ENCODE measurements at places on chromosomes 6 and 20.

DNA sequence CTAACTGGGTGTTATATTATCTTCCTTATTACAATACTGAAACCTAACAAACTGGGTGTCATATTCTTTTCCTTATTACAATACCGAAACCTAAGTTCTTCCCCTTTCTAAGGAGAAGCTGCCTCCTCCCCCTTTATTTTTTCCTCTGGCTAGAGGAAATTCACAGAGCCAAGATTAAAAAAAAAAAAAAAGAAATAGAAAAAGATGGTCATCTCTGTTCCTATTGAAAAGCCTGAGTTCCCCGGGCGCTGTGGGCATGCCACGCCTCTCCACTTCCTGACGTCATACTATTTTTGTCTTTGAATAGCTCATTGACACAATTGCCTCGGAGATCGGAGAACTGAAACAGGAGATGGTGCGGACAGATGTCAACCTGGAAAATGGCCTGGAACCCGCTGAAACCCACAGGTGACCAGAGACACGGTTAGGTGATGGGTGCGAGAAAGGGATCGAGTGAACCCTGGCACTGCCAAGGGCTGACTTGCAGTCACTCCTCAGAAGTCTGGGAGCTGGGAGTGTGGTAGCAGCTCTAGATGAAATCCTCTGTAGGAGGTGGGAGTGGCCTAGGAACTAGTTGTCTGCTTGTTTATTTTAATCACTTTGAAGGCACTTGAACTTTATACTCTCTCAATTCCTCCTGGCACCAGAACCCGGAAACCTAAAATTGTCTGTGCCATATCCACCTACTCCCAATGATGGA is 82.2 kb upstream of the NAA20 start:
- DNase-seq: no peak

DNA sequence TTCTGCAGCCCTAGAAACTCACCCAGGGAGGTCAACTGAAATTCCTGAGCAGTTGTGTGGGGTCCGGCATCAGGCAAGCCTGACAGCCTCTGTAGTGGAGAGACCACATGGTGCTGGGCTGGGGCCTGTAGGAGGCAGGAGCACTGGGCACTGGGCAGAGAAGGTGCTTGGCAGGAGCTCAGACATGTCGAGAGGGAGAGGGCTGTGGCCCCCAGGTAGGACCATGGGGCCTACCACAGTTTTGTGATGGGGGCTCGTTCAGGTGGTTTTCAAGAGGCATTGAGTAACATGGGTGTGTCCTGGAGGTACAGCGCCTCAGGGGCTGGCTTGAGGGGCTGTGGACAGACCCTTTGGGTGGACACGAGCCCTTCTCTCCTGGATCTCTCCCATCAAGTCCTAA is 15.9 kb downstream of the SLC22A23 start:
- DNase-seq: no peak

GRCh38 chr6:27575594-27576361 is 102.9 kb upstream of the ZNF184 start:
- no peak for DNase-seq

- DNase-seq: no peak
These were observed 24.6 kb downstream of the FOXA2 start for GRCh38 chr20:22559711-22560318.

- DNase-seq: no peak
These were observed 7.1 kb downstream of the IP6K3 start for GRCh38 chr6:33739571-33739970.

DNA sequence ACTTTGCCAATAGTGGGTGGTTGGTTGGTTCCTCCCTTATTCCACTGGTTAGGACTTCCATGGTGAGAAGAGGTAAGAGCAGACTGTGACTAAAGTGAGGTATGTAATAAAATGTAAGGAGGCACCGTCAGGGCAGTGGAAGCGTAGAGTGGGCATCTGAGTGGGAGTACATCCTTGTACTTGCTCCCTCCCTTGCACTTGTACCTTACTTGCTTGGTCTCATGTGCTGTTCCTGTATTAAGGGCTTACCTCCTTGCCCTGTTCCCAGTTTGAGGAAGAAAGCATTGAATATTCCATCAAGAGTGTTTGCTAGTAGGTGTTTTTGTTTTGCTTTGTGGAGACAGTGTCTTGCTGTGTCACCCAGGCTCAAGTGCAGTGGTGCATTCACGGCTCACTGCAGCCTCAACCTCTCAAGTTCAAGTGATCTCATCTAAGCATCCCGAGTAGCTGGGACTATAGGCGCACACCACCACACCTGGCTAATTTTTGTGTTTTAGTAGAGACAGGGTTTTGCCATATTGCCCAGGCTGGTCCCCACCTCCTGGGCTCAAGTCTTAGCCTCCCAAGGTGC is 25.5 kb downstream of the AMD1 start:
- no peak for DNase-seq

DNA sequence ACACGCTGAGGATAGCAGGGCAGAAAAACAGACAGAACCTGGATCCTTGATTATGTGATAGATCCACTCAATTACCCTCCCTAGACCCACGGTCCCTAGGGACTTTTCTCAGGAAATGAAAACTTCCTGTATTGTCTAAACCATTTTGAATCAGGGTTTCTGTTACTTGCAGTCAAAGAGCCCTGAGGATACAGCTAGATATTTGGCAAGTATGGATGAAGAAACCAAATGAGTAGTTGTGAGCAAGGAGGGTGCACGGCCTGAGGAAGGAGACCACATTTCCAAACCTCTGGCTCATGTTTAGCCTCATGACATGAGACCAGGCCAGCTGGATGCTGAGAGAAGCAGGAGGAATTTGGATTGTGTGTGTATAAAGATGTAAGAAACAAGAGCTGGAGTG is 91.6 kb downstream of the MRPL14 start:
- peak; percentile 49 for DNase-seq

DNA sequence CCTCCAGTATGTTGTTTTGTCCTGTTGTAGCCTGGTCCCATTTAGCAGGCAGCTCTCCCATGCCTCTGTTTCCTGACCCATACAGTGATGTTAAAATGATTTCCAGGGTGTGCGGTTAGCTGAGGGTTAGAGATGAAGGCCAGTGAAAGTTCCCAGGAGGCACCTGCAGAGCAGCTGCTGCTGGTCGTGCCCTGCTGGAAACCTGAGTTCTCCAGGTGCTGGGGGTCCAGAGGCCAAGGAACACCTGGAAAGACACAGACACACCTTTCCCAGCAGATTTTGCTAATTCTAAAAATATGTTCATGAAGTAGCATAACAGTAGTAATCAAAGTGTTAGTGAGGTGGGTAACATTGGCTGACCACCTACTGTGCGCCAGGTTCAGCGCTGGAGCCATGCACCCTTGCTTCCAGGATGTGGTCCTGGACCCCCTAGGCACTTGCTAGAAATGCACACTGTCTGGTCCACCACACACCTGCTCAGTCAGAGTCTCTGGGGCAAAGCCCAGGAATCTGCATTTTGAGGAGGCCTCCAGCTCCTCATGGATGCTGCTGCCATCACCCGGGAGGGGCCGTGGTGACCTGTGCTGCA is 118.7 kb downstream of the SYNDIG1 start:
- no peak for DNase-seq

- peak; percentile 62 for DNase-seq
These were observed 240.4 kb downstream of the TBC1D32 start for GRCh38 chr6:121093928-121094327.

DNA sequence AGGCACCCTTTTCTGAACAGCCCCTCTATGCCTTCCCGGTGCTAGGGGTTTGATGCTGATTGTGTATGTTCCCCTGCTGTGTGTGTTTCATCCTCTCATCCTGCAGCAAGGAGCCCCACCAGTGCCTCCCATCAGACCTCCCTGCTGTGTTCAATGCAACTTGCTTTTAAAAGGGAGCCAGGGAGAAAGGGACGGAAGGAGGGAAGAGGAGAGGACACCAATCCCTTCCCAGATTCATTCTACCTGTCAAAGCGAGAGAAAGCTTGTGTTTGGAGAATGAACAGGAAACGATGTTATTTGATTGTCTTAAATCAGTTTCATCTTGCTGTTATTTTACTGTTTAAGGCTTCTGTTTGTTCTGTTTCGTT is 259.2 kb downstream of the ADGB start:
- DNase-seq: no peak

DNA sequence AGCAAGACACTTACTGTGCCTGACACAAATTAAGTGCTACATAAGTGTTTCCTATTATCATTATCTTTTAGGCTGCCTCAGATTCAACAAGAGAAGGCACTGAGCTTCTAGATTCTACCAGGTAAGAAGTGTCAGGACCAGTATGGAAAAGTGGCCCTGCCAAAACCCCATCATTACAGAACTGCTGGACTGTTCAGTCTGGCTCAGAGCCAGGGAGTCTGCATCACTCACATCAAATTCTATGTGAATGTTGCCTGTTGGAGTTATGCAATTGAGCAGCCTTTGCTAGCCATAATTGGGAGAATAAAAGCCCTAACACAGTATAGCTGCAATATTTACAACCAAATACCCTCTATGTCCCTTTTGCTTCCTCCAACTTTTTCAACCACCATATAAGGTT is 70.9 kb downstream of the ATG5 start:
- DNase-seq: peak; percentile 58
